ENCODE measurements at places on chromosomes 1 and 21. TPM values are rescaled to one million over a fixed set of nuclear protein-coding genes. Genes with fewer than 3 reads are reported as not detected.

DNA sequence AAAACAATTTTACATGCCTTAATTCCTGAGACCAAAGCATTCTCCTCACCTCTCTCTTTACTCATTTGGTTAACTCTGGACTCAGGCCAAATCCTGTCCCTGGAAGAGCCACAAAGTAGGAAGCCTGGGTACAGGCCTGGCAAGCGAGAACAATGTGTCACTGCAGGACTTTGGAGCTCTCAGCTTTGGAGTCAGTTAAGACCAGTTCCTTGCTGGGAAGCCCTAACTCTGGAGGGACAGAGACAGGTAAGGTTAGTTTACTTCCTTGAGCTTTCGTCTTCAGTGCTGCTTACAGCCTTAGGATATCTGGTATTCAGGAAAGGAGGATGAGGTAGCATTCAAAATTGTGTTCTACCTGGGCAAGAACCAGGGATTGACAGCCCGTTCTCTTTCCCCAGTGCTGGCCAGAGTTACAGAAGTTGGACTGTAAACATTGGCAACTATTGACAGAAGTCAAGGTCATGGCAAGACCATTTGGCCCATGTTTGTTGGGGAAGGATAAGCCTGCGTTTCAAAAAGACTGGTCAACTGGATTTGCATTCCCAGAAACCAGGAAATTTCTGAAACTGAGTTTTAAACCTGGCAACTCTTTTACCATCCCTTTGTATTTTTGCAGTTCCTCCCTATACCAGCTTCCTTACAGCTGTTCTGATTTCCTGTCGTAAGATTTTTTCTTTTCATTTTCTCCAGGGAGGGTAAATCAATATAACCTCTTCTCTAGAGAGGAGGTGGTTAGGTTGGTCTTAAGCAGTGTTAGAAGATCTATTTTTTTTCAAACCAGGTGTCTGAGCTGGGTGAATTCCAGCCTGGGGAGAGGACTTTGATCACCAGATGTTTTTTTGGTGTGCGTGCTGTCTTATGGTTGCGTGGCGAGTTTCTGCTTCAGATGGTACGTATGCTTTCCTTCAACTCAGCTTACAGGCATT lies at the start of gene C4BPB:
Gene C4BPB (plus strand): TSS at position 160 of the 926 bp plus-strand sequence. CDS start 672 bp downstream, at position 832.
- H3K27me3 ChIP-seq = no peaks in the 10 kb centered on the region
- peak; percentile 34 for DNase-seq
- H3K4me3 ChIP-seq = peak within 1 kb of the TSS; percentile 75
- no peaks in the 10 kb centered on the region for H3K36me3 ChIP-seq
- H3K27ac ChIP-seq = peak within 1 kb of the TSS; percentile 84
- peaks cover 25% of the 10 kb centered on the region for H3K4me1 ChIP-seq

GRCh38 chr21:42289926-42290325 lies 25.3 kb downstream of the TFF3 start:
- H3K27me3 ChIP-seq = no peaks in the 10 kb centered on the region
- no peak for DNase-seq
- H3K4me1 ChIP-seq = peaks cover 8% of the 10 kb centered on the region
- no peak overlapping the region for H3K4me3 ChIP-seq
- peaks cover 4% of the 10 kb centered on the region for H3K36me3 ChIP-seq

DNA sequence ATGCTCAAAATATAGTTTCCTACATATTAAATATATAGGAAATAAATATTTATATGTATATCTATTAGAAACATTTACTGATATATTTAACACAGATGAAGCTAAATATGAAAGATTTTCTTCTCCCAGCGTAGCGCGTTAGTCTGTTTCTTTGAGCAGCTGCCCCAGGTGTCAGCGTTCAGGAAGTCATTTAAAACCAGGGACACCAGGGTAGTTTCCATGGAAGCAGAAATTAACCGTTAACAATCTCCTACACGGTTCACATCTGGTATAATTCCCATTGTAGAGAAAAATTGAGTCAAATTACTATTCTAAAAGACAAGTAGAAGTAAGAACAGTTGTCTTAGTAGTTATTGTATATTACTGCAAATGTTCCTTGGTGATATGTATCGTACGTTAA lies 1443.7 kb downstream of the MRPL39 start:
- no peak overlapping the region for H3K4me3 ChIP-seq
- no peaks in the 10 kb centered on the region for H3K4me1 ChIP-seq
- no peak overlapping the region for H3K27ac ChIP-seq
- DNase-seq = no peak
- H3K27me3 ChIP-seq = no peaks in the 10 kb centered on the region

DNA sequence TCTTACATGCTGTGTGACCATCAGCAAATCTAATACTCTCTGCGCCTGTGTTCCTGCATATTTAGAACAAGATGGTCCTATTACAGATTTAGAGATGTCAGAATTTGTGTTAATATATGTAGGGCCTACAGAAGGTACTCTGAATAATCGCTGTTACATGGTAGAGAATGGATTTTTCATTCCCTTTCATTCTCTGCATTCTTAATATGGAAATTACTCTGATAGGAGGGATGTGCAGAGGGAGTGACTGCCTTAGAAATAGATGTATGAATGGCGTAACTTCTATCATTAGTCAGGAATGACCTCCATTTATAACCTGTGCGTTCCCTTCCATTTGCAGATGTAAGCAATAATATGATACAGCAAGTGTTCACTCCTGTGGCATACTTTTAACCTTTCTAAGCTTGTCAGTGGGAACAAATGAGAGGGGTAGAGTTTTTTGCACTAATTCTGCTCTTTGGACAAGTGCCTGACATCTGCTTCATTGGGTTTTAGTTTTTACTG lies 45.6 kb downstream of the MIA3 start:
- H3K4me3 ChIP-seq = no peak overlapping the region
- H3K36me3 ChIP-seq = peaks cover 51% of the 10 kb centered on the region
- DNase-seq = no peak
- H3K27me3 ChIP-seq = no peaks in the 10 kb centered on the region

DNA sequence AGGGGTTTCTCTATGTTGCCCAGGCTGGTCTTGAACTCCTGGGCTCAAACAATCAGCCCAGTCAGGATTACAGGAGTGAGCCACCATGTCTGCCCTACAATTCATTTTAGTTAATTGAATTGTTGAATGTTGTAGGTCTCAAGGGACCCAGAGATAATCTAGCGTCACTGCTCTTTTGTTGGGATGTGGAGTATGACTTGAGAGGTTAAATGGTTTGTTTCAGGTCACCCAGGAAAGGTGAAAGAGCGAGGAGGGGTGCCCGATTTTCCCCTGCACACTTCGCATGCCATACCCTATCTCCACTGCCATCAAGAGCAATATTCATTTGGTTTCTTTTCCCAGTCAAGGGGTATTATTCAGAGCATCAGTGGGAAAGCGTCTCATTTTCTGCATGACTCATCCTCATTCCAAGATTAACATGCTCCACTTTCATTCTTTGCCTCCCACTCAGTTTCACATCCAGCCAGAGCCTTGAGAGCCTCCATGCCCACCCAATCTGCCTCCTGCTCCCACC lies 13.1 kb upstream of the SLC30A1 start:
- H3K4me1 ChIP-seq = no peaks in the 10 kb centered on the region
- DNase-seq = no peak

DNA sequence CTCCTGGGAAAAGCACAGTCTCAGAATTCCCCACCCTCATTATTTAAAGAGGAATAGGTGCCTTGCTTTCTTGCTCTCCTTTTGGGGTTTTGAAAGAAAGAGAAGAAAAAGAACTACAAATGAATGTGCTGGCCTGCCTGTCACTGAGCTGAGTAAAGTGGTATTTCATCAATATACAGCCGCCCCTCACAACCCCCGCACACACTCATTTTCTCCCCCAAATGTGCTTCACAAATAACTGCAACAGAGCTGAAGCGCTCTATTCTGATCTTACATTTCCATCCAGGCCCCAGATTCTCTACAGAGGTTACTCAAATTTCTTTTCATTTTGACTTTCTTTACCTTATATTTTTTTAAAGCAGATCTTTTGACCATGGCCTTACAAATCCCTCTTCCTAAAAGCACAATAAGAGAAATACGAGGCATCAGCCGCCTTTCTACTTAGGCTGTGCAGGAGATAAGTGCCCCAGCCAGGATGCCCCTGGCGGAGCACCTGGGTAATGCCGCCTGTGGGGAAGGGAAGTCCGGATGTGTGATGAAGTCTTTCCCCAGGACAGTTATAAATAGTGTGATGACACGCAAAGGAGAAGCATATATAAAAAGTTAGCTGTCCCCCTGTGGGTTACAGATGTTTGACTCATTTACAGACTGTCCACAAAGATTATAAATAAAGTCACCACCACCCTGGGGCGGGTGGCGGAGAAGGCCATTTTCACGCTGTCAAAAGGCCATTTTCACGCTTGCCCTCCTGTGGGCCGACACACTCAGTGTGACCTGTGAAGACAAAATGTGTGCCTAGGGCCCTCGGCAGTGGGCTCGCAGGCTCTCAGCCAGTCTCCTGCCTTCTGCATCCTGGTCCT lies 6.5 kb downstream of the KCNN3 start:
- H3K4me1 ChIP-seq = peaks cover 30% of the 10 kb centered on the region
- H3K36me3 ChIP-seq = no peaks in the 10 kb centered on the region
- DNase-seq = peak; percentile 58
- H3K27ac ChIP-seq = peak overlapping the region; percentile 64

Gene CD48
- 379 TPM for total RNA-seq

Gene SMPDL3B
- total RNA-seq = 0.38 TPM

All from activated CD8-positive, alpha-beta T cell treated with anti-CD3 and anti-CD28 coated beads for 36 hours (primary cell).